ENCODE measurements at places on chromosomes 1 and 21. TPM values are rescaled to one million over a fixed set of nuclear protein-coding genes. Genes with fewer than 3 reads are reported as not detected.
A peak's percentile ranks its signal among the peaks of the same experiment; 100 is the strongest.

Gene TMEM82
- total RNA-seq, result not detected

Gene CYP4Z1
- total RNA-seq, result not detected

Gene MYCL
- 0.35 TPM for total RNA-seq

- no peak for DNase-seq
These were observed 31.1 kb downstream of the CHODL start for GRCh38 chr21:18275781-18276180.

DNA sequence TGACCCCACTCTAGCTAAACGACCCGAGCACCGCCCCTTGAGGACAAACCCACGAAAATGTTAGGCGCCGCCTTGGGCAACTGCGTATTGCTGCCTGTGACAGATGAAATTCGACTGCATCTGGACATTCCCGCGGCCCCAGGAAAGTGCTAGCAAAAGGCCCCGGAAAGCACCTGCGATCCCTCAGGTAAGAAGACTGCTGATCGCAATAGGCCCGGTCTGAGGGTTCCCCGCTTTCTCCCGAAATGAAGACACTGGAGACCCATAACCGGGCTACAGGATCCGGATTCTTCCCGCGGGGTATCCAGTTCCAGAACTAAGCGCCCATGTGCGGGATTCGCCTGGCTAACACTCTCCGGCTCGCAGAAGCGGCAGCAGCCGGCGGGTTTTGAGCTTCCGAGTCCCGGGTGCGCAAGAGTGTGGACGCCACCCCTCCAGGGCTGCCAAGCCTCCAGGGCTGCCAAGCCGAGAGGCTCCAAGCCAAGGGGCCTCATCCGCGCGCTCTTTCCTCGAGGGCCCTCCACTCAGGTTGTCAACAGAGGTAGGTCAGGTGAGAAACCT lies 157.9 kb upstream of the NBPF11 start:
- DNase-seq, result no peak

- DNase-seq, result peak; percentile 94
These were observed at the start of gene HES4 for GRCh38 chr1:999725-1000356. TSS of gene HES4 (minus strand) at chr1:1000097. CDS start at chr1:999973, 124 bp downstream.

All from cardiac septum (tissue), 1 donor.